Fibroblast of mammary gland (primary cell): ENCODE measurements at places on chromosomes 7 and 10.

DNA sequence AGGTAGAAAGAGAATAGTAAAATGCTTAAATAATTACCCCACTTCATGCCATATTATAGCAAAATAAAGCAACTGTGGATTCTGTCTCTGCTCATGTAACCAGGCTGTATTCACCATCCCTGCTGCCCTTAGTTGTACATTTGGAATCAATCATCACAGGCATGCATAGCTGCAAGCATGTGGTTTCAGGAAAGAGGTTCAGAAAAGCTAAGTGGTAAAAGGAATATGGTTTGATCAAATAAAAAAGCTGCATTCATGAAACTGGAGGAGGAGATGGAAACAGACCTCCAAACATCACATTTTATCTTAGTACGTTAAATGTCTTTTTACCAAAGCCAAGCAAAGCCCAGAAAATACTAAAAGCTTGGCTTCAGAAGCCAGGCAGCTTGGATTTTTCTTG lies 81.3 kb downstream of the ADAM22 start:
- DNase-seq = peak; percentile 29

- peak; percentile 36 for DNase-seq
These were observed 110.5 kb downstream of the HECTD2 start for GRCh38 chr10:91520661-91521060.

DNA sequence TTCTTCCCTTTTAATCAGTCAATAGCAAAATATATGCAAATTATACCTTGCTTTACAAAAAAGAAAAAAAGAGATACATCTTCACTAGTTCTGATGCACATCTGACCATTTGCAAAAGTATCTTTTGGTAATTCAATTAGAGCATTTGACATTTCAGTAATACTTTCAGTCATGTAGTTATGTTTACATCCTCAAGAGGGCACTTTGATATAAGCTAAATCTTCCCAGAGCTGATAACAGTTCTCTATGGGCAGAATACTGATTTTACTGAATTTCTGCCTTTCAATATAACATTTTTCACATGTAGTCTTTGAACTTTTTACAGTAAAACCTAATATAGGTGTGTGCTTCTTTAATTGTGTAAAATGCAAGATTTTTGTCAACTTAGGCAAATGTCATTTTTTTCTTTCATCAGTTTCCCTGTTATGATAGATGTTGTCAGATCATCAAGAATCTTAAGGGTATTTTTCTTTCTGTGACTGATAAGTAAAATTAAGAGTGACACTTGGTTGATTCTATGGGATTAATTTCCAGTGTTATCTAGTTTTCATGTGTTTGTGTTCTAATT lies 703.5 kb upstream of the SEMA3D start:
- peak; percentile 34 for DNase-seq

DNA sequence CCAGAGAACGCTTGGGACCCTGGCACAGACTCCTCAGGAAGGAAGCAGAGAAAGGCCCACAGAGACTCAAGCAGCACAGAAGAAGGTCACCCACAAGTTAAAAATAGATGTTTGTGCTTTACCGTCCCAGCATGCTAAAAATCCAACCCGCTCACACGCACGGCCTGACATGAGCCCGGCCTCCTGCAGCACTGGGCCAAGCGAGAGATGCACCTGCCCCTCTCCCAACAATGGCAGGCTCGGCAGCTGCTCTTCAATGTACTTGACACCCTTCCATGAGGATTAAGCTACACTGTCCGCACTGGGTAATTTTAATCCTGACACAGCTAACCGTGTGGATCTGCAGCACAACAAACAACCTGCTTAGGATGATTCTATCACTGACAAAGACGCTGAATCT lies 9.3 kb downstream of the DIP2C start:
- no peak for DNase-seq

DNA sequence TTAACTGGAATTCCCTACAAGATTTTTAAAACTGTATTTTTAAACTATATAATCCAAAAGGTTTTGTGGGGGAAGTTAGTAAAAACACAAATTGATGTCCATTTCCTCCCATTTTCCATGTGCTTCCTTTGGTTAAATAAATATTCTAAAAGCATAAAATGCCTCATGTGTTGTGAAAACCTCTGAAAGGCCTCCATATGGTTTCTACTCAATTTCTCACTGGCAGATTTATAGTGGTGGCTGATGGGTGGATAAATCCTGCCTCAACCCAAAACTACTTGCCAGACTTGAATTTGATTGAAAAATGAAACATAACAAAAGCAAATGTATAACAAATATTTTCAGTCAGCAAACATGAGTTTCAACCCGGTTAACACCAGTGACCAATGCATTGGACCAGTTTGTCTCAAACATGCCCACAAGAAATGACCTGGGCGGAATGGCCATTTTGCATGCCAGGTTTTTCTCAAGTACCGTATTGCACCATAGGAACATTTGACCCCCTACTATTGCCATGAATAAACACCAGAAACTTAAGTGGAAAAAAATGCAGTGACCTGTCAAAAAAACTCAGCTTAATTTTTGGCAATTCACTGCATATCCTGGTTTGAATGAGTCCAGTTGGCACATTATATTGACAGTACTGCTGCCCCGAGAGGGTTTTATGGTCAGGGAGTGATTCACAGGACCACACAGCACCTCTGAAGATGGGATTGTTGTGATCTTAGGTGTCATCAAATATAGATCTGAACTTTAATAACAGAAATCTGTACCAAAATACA lies 454.6 kb upstream of the ANKRD30A start:
- peak; percentile 42 for DNase-seq

DNA sequence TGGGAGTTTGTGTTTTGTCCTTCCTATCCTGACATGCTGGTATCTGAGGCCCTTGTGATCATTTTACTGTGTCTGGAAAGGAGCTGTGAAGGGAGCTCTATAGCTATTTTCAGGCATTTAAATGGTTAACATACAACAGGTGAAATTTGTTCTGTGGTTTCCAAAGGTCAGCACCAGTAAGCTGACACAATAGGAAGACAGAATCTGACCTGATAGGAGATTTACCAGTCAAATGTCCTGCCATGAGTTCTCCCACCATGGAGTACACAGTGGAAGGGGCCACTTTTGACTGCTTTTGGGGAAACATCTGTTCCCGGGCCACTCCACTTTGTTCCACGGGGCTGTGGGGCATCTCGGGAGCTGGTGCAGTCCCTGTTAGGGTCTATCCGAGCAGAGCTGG lies 17.6 kb downstream of the FKBP6 start:
- DNase-seq = no peak

DNA sequence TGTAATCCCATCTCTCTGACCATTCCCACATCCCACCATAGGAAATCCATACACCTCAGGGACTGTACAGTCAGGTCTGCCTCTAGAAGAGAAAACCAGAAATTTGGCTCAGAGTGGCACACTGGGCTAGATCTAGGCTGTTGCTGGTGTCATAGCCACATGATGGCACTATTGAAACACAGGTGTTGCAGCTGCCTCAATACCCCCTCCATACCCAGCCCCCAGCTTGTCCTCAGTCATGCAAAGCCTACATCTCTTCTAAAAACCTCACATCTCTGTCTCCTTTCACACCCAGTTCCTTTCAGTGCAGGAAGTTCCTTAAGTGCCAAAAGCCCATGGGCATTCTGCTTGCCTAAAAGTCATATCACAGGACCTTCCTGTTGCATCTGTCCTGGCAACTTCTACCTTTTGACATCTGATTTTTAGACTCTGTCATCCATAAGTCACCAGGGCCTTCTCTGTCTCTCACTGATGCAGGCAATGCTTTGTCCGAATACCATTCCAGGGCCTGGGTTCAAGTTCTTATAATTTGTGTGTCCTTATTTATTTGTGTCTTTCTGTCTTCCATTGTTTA lies 27.0 kb upstream of the HIBADH start:
- DNase-seq = no peak

- no peak for DNase-seq
These were observed 265.1 kb upstream of the KLF6 start for GRCh38 chr10:4050061-4050460.

DNA sequence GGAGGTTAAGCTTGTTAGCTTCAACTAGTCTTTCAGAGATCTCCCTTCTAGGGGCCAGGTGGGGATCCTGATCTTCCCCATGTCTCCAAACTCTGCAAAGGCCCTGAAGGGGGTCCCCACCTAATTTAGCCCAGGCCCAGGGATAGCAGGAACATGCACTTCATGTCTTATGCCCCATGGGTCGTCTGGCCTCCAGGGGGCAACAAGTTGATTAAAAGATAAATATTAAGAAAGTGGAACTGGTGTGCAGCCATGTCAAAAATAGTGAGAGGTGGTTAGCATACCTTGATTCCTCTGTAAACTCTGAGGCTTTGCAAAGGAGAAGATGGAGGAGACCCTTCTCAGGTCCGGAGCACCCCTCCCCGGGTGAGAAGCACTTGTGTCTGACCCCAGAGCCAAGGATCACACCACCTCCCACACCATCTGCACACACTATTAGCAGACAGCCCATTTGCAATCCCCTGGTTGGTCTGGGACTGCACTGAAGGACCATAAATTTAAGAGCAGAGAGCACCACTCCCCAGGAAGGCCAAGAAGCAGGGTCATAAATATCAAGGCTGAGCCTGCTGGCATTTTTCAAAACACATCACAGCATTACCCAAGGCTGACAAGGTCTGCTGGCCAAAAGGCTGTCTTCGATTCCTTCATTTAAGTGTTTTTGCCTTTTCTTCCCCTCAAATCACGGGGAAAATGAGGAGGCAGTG lies 44.2 kb upstream of the LRRC18 start:
- DNase-seq = peak; percentile 1

- DNase-seq = peak; percentile 66
These were observed 56.1 kb downstream of the HIBADH start for GRCh38 chr7:27606270-27607209.

DNA sequence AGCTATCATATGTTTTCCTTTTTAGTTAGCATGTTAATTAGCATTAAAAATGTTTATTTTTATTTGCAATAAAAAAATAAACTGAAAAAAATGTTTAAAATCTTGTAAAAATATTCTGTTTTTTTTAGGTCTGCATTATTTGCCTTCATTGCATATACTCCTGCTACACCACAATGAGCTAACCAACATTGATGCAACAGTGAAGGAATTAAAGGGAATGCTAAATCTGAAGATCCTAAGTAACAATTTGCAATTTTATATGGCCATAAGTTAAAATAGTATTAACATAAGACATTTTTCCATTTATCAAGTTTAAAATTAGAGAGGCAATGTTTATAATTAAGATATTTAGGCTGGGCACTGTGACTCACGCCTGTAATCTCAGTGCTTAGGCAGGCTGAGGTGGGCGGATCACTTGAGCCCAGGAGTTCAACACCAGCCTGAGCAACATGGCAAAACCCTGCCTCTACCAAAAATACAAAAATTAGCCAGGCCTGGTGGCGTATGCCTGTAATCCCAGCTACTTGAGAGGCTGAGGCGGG lies 32.2 kb downstream of the LRRC72 start:
- DNase-seq = no peak

- DNase-seq = no peak
These were observed 130.6 kb downstream of the SPAG6 start for GRCh38 chr10:22475651-22476600.

DNA sequence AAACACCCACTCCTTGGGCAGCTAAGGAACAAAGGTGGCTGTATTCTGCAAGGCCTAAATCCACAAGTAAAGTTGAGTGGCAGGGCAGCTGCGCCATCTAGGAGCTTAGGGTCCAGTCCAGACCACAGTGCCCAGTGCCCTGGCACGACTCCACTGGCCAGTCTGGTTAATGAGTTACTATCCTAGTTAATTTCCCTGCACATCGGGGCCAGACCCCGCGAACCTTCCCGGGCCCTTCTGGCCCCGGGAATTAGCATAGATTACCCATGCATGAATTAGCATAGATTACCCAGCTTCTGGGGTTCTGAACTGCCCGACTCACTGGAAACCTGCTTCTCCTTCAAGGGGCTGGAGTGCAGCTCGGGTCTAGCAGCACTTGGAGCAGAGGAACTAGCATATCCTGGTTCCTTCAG lies 3.2 kb upstream of the EMX2 start:
- no peak for DNase-seq

- DNase-seq = no peak
These were observed 76.1 kb downstream of the PROSER2 start for GRCh38 chr10:11899067-11899876.

DNA sequence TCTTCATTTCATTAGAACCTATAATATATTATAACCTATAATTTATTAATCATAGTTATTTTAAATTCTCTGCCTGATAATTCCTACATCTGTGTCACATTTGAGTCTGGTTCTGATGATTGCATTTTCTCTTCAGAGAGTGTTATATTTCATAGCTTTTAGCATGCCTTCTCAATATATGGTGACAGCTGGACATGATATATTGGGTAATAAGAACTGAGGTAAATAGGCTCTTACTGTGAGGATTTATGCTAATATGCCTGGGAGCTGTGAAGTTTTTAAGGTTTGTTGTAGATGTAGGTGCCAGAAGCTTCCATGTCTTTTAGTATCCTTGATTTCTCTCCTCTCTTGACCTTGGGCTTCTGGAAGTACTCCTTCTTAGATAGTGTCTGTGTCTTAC lies 325.9 kb upstream of the SEMA3D start:
- no peak for DNase-seq

- no peak for DNase-seq
These were observed 20.5 kb upstream of the STEAP2 start for GRCh38 chr7:90190995-90191394.

DNA sequence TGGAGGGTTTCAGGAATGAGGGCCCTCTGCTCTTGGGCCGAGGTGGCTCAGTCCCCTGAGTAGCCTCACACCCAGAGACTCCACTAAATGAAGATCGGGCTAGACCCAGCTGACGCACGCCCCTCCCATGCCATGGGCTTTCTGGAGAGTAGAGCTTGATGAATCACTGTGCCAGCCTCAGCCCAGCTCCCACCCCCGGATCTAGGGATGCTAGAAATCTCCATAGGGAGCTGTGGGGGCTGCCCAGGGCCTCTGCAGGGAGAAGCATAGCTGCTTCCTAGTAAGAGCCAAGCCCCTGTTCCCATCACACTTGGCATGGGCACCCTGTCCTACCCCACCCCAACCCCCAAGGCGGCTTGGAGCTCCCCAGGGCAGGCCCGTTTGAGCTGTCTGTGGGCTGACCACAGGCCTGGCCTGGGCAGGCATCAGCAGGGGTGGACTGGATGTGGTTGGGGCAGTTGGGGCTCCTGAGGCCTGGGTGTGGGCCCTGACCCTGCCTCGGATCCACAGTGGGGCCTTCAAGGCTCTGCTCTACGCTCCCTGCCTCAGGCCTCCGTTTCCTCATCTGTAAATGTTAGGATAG lies 121.2 kb downstream of the ZMIZ1 start:
- DNase-seq = no peak

DNA sequence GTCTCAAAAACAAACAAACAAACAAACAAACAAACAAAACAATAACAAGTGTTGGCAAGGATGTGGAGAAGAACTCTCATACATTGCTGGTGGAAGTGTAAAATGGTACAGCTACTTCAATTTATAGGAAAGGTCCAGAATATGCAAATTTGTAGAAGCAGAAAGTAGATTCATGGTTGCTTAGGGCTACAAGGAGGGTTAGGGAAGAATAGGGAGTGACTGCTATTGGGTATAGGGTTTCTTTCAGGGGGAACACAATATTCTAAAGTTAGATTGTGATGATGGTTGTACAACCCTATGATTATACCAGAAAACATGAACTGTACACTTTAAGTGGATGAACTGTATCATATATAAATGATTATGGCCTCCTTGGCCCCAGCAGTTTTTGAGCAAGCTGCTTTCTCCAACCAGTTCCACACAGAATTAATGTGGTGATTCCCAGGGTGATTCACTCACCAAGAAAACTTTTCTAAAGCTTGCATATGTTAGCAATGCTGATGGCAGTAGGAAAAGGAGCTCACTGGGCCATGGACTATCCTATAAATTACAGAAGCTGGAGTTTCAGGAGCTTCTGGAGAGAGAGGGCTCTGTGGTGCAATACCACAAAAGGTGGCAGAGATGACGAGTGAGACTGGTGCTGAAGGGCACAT lies 52.8 kb upstream of the KCNIP2 start:
- peak; percentile 34 for DNase-seq
